ENCODE measurements at places on chromosomes 7 and 10.

DNA sequence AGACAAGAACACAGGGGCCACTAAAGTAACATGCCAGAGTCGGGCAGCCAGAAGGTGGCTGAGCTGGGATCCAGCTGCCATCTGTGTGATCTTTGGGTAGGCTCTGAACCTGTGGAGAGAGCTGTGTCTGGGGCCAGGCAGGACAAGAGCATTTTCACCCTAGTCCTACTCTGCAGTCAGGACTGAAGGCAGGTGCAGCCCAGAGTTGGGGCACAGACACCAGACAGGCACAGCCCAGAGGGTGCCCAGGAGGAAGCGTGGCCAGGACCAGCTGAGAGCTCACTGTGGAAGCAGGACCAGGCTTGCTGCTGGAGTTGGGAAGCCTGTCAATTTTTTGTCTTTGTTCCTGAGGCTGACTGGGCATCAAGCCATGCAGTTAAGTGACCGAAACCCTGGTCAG lies 113.6 kb downstream of the ADCY1 start:
- no peak for DNase-seq

DNA sequence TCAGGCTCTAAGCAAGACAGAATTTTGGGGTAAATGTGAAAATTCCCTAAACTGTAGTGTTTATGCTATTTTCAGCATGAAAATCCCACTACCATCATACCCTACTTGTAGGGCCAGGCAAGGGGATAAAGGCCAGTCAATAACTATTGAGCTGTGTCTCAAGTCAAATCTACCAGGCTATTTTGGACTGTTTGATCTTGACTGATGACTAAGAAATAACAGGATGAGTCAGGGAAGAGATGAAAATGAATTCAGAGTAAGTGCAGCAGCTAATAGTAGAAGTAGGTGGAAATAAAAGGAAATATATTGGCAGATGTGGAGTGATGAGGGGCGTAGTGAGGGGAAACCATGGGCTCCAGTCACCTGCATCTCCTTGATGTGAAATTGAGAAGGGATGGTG lies 225.8 kb upstream of the PHYHIPL start:
- DNase-seq = no peak

DNA sequence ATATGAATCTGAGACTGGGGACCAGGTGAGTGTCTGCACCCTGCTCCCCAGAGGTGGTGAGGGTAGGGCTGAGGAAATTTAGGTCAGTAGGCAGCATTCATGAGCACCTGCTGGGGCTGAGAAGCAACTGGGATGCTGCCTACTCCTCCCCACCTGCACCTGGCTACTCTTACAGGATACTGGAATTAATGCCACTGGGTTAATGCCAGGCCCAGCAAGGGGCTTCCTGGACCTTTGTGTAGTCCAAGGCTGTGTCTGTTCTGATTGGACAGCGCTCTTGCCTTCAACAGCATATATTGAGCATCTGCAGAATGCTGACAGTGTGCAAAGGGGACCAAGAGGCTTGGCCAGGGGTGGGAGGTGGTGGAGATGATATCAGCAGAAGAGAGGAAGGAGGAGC lies 32.1 kb downstream of the ADCYAP1R1 start:
- DNase-seq = no peak

DNA sequence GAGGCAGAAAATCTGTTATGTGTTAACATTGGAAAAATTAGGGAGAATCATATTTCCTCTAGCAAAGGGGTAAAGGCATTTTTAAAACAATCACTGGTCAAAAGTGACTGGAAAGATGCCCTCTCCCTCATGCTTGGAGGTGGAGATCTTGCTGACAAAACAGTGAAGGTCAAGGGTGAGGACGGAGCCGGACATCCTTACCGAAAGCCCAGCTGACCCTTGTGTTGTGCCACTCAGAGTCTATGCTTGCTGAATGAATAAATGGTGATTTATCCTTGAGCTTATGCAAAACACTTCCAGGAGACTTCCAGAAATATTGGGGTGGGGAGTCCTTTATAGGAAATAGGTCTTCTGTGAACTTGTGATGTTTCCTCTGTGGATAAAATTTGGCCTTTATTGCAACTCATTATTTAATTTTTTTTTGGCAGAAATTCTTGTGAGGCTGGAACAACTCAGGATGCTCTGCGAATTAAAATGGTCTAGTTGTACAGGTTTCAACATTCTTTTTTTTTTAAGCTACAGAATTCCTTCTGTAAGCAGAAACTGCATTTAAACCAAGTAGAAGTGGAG lies 28.3 kb upstream of the ELMO1 start:
- no peak for DNase-seq

- no peak for DNase-seq
Observed at GRCh38 chr10:73871295-73872189, 2.8 kb downstream of the CAMK2G start.

DNA sequence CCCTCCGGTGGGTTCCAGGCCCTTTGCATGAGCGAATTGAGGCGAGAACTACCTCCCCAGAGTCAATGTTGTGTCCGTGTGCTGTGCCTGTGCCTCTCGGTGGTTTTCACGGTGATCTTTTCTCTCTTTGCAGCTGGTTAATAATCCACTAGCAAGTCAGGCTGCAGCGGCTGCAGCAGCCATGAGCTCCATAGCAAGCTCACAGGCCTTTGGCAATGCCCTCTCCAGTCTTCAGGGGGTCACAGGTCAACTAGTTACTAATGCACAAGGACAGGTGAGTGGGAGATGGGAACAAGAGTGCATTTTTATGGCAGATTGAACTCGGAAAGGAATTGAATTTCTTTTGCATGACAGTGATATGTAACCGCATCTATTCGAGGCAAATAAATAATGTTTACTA lies 159.7 kb upstream of the YAE1 start:
- DNase-seq = no peak

DNA sequence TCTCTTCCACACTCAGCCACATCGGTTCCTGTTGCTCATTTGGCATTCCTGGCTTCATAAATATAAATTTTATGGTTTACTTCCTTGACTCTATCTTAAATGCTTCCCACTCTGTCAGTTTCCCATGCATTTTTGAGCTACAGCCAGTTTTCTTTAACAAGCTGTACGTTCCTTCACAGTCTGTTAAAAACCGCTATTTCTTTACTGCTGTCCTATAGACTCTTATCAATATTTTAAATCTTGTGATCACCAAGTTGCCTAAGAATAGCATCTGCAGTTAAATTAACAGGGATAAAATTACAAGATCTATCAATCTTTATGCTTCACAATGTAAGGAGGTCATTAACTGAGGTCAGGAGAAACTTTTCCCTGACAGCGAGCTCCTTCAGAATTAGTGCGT lies 103.1 kb upstream of the RHOBTB1 start:
- DNase-seq = no peak

- DNase-seq = no peak
Observed at GRCh38 chr7:151086802-151087244, 548 bp downstream of the AGAP3 start.

GRCh38 chr7:121796936-121797656 lies 75.9 kb upstream of the PTPRZ1 start:
- DNase-seq = no peak

GRCh38 chr10:133401981-133402725 lies 8.2 kb downstream of the MTG1 start:
- no peak for DNase-seq

DNA sequence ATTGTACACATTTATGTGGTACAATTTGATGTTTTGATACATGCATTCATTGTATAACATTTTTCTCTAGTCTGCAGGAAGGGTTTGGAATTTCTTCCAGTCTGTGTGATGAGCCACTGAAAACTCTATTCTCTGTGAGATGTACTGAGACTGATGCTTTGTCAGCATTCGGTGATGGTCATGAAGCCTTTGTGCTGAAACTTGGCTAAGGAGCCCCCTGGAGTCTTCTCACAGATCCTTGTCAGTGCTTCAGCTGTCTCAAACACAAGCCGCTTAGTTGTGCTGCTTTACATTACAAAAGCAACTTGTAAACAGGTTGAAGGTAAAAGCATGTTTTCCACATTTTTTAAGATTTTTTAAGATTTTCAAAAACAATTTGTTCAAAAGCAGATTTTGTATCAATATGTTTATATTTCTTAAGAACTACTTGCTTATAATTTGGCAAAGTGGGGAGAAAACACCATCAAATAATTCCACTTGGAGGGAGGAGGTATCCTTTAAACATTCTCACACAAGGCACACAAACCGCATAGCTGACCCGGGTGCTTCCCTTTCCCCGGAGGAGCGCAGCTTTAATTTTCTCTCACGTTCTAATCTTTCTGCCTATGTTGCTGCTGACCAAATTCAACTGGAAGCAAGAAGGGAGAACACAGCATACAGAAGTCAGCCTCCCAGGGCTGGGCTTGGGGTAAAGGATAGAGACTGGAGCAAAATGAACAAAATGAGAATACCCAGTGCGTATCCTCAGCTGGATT lies 249.8 kb upstream of the VSTM2A start:
- DNase-seq = no peak

GRCh38 chr7:24115661-24116060 lies 168.3 kb upstream of the NPY start:
- DNase-seq = no peak

- DNase-seq = no peak
Observed at GRCh38 chr10:116312548-116312947, 11.7 kb upstream of the CCDC172 start.

GRCh38 chr7:77569514-77570232 lies 32.6 kb downstream of the PTPN12 start:
- no peak for DNase-seq

DNA sequence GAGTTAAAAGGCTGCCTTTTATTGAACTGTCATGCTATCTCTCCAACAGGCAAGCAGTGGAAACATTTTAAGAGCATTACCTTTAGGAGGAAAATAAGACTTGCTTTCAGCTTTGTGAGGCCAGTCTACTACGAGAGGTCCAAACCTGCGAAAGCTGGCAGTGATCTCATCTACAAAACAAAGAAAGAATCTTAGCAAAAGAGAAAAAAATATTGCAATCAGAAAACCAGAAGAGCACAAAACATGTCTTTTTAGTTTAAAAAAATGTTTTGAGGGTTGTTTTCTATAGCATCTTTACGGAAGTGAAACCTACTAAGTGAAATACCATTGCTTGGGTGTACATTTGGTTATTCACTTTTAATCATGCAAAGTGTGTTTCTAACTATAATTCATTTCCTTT lies 147.9 kb downstream of the CPEB3 start:
- no peak for DNase-seq

DNA sequence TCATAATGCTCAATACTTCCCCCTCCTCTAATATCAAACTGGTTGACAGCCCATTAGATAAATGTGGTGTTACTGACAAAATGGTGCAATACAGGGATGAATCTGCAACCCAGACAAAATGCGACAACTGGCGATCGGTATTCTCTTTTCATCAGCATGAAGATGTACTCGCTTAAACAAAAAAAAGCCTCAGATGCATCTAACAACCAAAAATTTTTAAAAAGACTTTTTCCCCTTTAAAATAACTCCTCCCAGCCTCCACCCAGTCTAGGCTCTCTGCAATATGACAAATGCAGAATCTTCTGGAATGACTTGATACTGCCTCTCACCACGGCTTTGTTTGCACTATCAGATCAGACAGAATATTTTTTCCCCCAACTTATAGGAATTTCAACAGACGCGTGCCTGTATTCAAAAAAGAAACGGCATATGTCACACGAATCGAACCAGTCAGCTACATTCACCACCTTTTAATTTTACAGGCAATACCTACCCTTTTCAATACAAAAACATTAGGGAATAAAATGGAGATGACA lies 1.2 kb downstream of the YWHAG start:
- no peak for DNase-seq

DNA sequence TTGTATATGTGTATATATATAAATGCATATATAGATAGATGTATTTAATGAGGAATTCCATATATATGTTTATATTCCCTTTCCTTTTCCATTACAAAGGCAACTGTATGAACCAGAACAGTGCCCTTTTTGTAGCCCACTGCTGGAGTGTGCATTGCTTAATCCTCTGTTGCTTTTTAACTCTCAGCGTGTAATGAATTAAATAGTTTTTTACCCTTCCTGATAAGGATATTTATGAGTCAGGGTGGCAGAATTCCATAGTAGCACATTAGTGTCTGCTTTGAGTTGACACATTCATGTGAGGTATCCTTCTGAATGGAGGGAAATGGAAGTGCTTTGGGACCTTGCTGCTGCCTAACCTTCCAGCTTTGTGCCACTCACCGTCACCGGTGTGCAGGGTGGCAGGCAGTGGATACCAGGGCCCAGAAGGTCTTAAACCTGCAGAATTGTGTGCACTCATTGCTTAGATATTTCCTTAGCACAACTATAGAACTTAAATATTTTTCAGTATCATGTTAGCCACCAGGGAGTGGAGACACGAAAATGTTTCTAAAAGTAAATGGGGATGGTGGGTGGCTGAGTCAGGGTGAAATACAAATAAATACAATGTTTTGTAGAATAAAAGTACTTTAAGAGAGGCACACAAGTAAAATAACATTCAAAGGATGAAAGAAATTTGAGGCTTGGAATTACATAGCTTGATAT lies 117.9 kb downstream of the SND1 start:
- DNase-seq = no peak

- peak; percentile 16 for DNase-seq
Observed at GRCh38 chr10:8037941-8038894, 16.3 kb upstream of the GATA3 start.

All from CD4-positive, alpha-beta memory T cell (primary cell).